ENCODE measurements at places on chromosomes 1 and 21.

DNA sequence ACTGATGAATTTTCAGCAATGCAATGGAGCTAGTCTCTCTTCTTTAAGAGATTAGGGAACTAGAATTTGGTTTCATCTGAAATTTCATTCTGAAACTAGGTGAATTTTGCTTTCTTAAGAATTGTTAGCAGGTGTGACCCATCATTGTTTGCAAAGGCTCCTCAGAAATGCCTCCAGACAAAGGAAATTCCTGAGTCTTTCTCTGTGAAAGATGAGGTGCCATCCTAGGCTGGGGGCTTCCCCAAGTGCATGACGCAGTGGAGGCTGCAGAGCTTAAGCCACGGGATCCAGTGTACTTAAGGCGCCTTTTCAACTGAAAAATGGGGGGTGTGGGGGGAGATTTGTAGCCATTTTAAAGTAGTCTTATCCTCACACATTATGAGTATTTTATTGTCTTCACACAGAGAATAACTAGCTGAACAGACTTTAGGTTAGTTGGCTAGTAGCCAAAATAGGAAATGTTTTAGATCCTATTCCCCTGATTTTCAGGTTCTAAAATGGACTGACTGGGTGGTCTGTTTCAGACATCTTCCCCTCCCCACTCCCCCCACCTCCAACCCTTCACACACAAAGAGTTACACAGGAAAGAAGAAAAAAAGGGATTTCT, 202.0 kb downstream of the NFIA start:
- no peak for DNase-seq

- DNase-seq, result no peak
Measured at GRCh38 chr21:42161956-42162681, 56.8 kb upstream of the ABCG1 start.

GRCh38 chr1:176379626-176380339, 83.2 kb upstream of the PAPPA2 start:
- no peak for DNase-seq

DNA sequence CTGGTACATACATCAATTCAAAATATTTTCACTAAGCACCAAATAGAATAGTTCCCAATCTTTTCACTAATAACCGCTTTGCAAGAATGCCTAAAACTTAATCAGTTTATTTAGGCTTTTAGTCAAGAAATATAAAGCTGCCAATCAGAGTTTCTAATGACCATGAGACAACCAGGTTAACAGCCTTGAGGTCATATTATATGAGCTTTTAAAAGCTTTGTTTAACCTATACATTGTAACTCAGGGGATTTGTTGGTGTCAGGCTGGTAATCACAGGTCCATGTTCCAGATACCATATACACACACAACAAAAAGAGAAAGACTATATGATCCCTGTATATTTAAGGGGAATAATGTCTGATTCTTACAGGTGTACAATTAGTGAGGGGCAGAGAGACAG, 246.2 kb upstream of the ADGRL2 start:
- DNase-seq, result no peak

- DNase-seq, result no peak
Measured at GRCh38 chr1:109668123-109668775, 392 bp downstream of the GSTM2 start.

DNA sequence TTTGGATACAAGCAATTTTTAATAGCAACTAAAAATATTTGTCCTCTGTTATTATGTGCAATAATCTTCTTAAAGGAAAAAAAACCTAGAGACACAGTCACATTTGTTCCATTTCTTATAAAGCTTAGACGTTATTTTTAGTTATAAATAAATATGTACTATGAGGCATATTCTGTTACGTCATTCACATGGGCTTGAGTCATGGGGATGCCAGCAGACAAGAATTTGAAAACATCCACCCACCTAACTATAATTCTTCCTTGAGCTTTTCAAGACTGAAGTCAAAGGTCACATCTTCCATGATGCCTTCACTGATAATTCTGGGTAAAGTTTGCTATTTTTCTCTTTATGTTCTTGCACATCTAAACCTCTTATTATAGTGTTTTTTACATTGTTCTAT, 268.8 kb downstream of the KCTD3 start:
- no peak for DNase-seq

DNA sequence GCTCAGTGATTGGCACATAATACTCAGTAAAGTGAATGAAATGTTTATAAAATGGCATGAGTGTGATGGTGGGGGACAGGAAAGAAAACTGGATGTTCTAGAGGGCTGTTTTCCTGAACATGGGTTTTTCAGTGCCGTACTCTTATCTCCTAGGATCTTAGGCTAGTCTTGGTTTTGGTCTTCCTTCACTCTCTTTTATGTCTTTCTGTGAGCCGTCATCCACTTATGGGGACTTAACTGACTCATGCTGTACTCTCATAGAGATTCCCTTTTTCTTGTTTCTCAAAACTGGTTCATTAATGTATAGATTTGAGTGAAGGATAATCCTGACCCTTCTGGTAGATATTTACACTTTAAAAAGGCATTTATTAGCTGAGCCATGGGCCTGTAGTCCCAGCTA, 16.6 kb downstream of the AGO3 start:
- DNase-seq, result no peak

DNA sequence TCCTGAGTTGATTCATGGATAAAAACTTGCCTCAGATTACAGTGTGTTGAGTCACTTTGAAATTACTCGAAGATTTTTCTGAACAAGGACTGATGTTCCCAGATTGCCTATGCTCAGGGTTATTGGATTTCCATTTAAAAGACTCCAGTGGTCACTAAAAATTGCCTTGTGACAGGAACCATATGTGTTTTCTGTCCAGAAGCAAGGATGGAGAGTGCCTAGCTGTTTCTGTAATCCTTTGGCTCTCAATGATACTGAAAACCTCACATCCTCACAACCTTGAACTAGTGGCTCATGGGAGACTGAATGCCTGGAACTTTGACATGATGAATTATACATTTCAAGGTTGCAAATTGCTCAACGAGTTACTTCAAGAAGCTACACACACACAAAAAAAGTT, 1271.8 kb downstream of the BRINP3 start:
- DNase-seq, result no peak

- DNase-seq, result no peak
Measured at GRCh38 chr1:29974316-29974724, 738.0 kb downstream of the PTPRU start.

- peak; percentile 70 for DNase-seq
Measured at GRCh38 chr1:51296383-51297357, 33.7 kb downstream of the TTC39A start.

DNA sequence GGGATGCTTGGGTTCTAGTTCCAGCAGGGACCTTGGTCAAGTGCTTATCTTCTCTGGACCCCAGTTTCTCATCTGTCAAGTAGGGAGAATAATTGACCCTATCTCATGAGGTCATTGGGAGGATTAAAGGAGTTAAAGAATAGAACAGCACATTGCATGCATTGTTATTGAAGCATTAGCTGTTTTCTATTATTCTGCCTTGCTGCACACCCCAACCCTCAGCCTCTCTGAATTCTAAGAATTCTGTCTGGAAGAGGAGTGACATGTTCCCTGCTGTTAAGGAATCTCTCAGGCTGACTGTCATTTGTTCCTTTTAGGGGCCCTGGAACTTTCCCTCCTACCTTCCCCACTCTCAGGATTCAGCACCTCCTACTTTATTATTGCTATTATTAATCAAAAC, 73.9 kb downstream of the NENF start:
- no peak for DNase-seq

- no peak for DNase-seq
Measured at GRCh38 chr1:110123224-110123623, 11.0 kb downstream of the UBL4B start.

DNA sequence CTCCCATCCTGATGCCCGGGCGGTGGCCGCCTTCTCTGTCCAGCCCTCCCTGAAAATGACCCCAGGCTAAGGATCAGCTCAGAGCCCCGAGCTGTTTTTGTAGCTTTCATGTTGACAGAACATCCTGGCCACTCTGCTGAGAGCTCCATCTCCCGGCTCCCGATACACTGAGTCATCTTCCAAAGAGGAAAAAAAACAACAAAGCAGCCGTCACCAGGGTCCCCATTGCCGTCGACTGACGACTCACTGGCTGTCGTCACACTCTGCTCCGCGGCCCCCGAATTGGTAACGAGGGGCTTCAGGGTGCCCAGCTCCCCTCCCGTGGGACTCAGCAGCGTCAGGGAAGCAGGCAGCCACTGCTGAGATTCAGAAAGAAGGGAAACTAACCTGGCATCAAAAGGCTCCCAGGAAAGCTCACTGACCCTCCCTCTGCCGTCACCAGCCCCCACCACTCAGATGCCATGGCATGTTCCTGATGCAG, 67.2 kb downstream of the CD46 start:
- DNase-seq, result no peak

GRCh38 chr1:179079113-179079761, 2.6 kb upstream of the TOR3A start:
- peak; percentile 67 for DNase-seq

GRCh38 chr1:212566522-212567479, 41.8 kb upstream of the ATF3 start:
- peak; percentile 39 for DNase-seq

DNA sequence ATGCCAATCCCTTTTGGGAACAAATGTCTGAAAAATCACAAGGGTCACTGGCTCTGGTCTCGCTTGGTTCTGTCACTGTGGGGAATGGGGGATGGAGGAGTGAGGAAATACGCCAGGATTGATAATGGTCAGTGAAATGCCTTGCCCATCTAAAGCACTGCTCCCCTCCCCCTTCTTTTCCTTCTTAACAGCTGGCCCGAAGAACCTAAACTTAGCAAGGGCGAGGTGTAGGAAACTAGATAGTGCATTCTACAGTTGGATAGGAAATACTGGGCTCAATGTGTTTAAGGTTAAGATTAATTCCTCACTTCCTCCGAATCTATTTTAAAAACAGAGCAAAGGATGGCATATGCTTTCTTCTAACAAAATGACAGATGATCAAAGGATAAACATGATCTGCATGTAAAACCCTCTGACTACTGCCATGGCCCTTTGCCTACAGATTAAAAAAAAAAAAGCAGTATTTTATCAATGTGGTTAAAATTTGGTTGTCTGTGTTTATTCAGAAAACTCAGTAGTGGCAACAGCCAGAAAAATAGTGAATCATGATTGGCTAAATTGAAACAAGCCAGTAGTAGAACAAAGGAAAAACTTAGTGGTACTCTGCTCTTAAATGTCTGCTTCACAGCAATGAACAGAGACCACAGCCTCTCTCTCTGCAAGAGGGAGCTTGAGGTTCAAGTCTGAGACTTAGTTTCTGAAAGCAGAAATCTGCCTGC, 86.1 kb upstream of the VAV3 start:
- DNase-seq, result no peak

DNA sequence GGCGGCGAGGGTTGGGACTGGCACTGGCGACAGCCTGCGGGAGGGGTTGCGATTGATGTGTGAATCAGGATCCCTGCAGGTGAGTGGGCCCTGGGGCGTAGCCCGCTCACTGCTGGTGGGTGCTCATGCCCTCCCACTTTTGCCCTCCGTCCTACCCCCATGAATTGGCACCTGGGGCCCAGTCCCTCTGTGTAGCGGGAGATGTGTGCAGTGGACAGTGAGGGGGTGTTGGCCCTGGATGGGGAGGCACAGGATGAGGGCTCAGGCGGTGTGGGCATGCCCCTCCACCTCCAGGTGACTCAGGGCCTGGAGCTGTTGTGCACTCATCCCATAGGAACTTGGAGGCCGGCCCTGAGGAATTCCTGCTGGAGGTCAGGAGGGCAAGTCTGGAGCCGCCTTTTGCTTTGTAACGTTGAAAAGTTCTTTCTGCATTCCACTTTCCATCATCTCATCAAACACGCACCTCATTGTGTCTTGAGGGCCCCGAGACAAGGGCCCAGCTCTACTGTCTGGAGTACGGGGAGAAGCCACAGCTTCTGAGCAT, 3.0 kb downstream of the PEAR1 start:
- no peak for DNase-seq

GRCh38 chr1:79592707-79593106, 586.2 kb upstream of the ADGRL4 start:
- DNase-seq, result no peak

GRCh38 chr1:169610108-169610507, 19.8 kb downstream of the SELP start:
- DNase-seq, result no peak

DNA sequence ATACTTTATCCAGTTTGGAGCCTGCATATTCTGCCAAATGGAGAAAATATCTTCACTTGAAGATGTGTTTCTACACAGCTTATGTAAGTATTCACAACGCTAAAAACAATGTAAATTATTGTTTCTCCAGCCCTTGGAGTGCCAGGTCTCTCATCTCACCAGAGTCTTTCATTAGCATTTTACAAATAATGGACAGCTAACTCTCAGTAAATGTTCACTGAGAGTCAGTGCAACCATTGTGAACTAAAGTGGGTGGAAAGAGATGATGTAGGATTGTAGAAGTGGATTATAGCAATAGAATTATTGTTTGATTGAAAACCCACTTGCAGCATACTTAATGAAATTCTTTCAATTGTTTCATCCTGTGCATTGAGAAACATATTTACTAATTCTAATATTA, 8.3 kb upstream of the FAM177B start:
- DNase-seq, result peak; percentile 78

DNA sequence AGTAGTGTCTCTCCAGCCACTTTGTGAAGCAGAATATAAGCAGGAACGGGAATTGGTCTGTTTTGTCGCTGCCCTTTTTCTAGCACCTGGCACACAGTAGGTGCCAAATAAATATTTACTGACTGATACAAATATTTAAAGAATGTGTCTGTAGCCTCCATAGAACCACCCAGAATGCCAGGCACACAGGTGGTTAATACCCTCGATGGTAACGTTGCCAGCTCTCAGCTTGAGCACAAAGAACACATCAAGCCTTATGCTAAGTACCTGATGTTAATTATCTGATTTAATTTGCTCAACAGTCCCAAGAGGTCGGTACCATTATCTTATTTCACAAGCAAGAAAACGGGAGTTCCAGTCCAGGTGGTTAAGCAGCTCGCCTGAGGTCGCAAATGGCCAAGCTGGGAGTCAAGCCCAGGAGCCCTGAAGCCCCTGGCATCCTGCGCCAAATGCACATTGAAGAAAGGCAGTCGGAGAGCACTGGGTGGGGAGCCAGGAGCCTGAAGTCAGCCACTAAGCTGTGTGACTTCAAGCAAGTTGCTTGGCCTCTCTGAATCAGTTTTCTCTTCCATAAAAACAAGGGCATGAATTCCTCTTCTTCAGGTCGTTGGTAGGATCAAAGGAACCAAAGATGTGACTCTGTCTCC, 26.4 kb downstream of the HSPG2 start:
- no peak for DNase-seq

GRCh38 chr1:226047495-226047894, 15.0 kb upstream of the H3-3A start:
- DNase-seq, result no peak

DNA sequence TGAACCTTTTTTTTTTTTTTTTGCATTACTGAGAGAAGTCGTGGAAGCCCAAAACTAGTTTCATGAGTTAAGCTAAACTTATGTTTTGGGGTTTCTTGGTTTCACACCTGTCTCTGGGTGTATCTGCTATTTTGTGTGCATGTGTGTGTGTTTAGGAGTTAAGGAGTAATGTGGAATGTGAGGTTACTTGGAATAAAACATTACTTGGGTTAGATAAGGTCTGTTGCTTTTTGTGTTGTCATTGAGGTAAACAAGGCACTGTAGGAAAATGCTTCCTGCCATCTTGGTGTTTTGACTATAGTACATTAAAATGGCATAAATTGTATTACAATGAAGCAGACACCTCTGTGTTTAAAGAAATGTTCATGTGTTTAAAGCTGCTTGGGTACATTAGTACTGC, 2.9 kb downstream of the TENT5C start:
- DNase-seq, result no peak

- no peak for DNase-seq
Measured at GRCh38 chr1:39317910-39318633, 113.6 kb downstream of the MACF1 start.
